Fibroblast of villous mesenchyme (primary cell): ENCODE measurements at places on chromosomes 3 and 15.

DNA sequence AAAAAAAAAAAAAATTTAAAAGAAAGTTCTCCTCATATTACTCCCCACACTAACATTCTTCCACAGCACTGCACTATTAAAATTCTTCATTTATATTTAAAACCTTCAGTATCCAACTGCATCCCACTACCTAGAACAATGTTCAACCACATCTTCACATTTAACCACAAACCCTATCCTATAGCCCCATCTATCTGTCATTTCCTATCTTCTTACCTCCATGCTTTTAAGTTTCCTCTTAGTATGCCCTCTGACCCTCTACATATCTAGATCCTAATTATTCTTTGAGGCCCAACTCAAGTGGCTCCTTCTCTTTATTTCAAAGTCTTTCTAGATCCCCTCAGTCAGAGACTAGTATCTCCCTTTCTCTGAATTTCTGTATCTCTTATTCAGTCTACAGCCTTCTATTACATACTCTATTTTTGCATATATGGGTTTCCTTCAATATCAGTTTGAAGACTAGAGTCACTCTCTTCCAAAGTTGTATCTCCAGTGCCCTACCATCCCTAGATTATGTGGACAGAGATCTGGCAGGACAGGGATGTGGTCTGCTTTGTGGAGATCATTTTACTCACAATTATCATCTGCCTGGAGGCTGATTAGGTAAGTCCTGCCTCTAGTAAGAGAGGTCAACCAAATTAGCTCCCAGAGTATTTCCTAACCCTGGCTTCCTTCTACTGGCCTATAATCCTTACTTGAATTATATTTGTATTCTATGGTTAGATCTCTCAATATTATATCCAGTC, 1.4 kb downstream of the CIAO2A start:
- DNase-seq, result peak; percentile 29

GRCh38 chr3:13543253-13543652, 5.7 kb upstream of the FBLN2 start:
- peak; percentile 98 for DNase-seq

GRCh38 chr3:100682854-100683760, 26.2 kb upstream of the TFG start:
- no peak for DNase-seq

DNA sequence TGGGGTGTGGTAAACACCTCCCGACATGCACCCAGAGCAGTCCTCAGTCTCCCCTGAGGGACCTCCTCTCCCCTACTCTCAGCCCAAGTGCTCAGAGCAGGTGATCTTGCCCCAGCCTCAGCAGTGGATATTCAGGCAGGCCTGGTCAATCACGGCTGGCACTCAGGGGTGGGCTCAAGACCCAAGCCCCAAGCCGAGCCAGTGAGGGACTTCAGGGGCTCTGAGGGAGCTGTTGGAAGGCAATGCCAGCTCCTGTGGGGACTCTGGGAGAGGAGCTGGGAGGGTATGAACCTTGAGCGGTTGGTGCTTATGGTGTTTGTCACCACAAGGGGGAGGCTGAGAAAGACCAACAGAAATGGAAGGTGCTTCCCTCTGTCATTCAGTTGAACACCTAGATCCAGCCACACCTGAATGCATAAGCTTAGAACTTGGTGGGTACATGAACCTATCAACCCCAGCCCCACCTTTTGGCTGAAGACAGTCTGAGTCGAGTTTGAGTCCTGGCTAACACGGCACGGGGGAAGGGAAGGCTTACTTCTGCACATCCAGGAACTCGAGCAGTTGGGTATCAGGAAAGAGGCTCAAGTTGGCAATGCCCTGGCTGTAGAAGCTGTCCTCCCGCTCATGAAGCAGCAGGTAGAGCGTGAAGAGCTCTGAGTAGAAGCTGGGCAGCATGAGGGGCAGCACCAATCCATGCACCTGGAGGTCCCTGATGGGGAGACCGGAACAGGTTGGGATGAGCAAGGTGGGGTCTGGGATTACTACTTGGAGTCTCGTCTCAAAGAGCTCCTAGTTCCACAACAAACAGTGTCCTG, 19.2 kb downstream of the ALS2CL start:
- DNase-seq, result no peak

DNA sequence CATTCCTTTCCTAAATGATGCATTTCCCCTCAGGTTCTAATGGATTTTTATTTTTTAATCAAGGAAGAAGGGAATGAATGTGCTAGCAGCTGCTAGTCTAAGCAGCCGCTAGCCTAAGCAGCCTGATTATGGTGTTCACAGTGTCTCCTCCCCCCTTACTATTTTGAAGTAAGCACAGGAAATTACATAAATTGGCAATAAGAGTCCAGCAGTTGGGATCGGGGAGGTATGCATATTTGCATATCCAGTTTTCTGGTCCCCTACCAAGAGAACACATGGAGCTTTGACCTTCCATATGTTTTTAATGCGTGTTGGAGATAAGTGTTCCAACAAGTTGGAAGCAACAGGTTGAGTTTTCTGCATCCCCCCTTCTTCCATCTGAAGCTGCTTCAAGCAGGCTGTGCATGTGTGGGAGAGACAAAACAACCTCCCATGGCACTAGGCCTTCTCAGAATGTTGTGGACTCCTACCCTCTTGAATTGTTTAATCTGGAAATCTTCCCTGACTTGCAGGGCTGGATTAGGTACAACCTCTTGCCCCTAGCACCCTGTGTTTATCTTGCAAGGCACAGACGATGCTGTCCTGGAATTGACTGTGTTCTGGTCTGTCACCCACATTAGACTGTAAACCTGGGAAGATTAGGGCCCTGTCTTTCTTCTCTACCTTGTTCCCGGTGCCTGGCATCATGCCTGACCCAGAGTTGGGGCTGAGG, 124.8 kb upstream of the LRIG1 start:
- peak; percentile 25 for DNase-seq
